ENCODE measurements at places on chromosomes 4 and X. TPM values are rescaled to one million over a fixed set of nuclear protein-coding genes. Genes with fewer than 3 reads are reported as not detected.

MAGEA3 gene
- not detected for total RNA-seq

CXCL8 gene
- total RNA-seq, result 29.5 TPM

JAKMIP1 gene
- not detected for total RNA-seq

LUZP4 gene
- total RNA-seq, result not detected

CENPVL2 gene
- total RNA-seq, result not detected

FMR1NB gene
- not detected for total RNA-seq

DGKK gene
- total RNA-seq, result not detected

AR gene
- 3.5 TPM for total RNA-seq

AADAT gene
- total RNA-seq, result 2.0 TPM

FGFR3 gene
- total RNA-seq, result 1.6 TPM

PGAM4 gene
- not detected for total RNA-seq

UGT8 gene
- total RNA-seq, result not detected

DCAF8L2 gene
- under 0.01 TPM for total RNA-seq

GPR119 gene
- not detected for total RNA-seq

P2RY10 gene
- total RNA-seq, result not detected

VSIG1 gene
- under 0.01 TPM for total RNA-seq

PDLIM3 gene
- 15.8 TPM for total RNA-seq

GPC3 gene
- 1.9 TPM for total RNA-seq

ZFYVE28 gene
- 9.4 TPM for total RNA-seq

Data from smooth muscle cell of bladder (primary cell).